SK-N-MC (cell line): ENCODE measurements at places on chromosomes 2 and 18.

- no peak for DNase-seq
These were observed 100.0 kb upstream of the CDCA7 start for GRCh38 chr2:173254659-173255058.

DNA sequence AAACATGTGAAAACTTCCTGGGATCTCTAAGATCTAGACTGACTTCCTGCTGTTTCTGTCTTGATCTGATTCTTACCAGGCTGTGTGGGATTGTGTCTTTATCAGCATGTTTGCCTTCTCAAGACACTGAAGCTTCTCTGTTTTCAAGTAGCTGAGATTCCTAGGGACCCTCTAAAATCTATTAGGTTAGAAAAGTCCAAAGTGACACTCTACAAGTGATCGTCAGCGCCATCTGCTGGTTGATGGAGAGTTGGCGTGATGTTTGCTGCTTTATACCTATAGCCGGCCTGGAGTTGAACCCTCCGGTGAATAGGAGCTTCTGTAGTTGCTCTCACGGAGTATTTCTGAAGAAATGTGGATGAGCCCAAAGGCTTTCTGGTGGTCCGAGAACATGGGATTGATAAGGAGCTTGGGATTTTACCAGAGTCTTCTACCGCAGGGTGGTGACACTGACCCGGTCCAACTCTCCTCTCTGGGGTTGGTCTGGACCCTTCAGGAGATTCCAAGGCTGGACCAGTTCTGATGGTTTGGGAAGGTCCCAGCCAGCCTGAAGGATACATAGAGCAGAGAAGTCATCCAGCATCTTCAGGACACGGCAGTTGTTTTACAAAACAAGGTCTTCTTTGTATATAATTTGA is 96.0 kb upstream of the TTC39C start:
- DNase-seq, result peak; percentile 34

GRCh38 chr2:66528974-66529724 is 94.2 kb downstream of the MEIS1 start:
- DNase-seq, result no peak

DNA sequence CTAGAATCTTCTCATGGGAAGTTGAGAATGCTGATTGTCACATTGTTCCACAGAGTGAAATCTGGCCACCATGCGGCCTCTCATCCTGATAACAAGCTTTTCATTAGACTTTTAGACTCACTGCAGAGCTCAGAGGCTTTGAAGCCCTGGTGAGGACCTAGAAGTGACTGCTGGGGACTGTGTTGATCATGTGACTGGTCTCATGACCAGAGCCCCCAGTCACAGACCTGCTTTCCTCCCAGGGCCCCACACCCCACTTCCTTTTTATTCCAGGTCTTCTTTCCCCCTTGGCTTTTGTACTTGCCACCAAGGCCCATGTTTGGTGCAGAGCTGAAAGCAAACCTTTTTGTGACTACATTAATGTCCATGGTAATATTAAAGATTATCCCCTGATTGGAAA is 45.2 kb downstream of the PRKCE start:
- DNase-seq, result no peak

DNA sequence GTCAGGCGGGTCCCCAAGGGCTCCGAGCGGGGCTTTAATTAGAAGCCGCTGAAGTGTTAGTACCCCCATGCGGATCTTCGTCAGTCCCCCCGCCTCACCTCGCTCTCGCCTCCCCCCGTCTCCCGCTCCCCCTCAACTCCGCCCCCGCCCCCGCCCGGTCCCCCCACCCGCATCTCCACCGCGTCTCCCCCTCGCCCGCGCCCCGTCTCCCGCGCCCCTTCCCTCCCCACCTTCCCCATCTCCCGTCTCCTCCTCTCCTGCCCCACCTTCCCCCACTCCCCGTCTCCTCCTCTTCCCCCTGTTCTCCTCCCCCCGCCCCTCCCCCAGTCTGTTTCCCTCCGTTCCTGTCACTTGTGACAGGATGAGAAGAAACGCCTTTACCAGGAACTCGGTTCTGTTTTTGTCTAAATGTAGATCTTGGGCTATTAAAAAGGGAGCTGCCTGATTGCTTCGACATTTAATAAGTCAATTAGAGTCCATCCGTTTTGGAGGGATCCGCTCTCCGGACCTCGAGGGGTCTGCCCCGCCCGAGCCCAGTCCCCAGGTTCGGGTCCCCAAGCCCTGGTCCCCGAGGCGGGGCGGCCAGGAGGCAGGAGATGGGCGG is 969 bp upstream of the ALKAL2 start:
- DNase-seq, result no peak

- DNase-seq, result no peak
These were observed 999.9 kb downstream of the TSN start for GRCh38 chr2:122755281-122755780.

GRCh38 chr2:176187200-176187898 is 1.1 kb upstream of the HOXD1 start:
- DNase-seq, result no peak

DNA sequence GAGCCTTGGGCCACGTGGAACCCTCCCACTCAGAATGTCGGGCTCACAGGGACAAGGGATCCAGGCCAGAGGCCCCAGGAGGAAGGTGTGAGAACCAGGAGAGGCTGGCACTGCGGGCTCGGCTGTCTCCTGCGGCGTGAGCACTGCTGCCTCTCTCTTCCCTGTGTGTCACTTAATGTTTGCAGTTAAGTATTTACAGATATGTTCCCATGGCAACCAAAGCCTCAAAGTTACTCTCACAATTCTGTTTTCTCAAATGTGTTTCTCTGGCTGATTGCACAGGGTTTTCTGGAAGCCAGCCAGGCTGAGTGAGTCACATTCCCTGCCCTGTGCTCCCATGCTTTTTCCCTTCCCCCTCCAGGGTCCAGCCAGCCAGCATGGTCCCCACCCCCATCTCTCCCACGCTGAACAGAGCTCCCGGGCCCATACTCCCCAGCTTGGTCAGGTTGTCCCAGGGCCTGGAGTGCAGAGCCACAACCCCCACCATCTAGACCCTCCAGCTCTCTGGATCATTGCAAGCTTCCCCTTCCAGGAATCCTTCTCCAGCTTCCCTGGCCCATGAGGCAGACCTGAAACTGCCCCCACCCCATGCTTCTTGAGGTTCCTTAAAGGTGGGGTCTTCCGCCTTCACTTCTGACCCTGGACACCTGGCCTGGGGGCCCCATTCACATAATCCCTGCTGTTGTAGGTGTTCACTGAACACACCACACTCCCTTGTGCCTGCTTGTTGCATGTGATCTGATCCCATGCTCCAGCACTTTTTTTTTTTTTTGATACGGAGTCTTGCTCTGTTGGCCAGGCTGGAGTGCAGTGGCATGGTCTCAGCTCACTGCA is 265.9 kb downstream of the CELF4 start:
- DNase-seq, result peak; percentile 93

- DNase-seq, result peak; percentile 81
These were observed 137.3 kb upstream of the PID1 start for GRCh38 chr2:229408356-229408755.

GRCh38 chr2:102806250-102806837 is 44.5 kb downstream of the TMEM182 start:
- DNase-seq, result peak; percentile 14

- DNase-seq, result no peak
These were observed 94.2 kb downstream of the TPGS2 start for GRCh38 chr18:36734596-36734995.

- DNase-seq, result no peak
These were observed 1071.8 kb upstream of the PIK3C3 start for GRCh38 chr18:40883271-40883670.

GRCh38 chr2:123636232-123636631 is 388.9 kb upstream of the CNTNAP5 start:
- no peak for DNase-seq

DNA sequence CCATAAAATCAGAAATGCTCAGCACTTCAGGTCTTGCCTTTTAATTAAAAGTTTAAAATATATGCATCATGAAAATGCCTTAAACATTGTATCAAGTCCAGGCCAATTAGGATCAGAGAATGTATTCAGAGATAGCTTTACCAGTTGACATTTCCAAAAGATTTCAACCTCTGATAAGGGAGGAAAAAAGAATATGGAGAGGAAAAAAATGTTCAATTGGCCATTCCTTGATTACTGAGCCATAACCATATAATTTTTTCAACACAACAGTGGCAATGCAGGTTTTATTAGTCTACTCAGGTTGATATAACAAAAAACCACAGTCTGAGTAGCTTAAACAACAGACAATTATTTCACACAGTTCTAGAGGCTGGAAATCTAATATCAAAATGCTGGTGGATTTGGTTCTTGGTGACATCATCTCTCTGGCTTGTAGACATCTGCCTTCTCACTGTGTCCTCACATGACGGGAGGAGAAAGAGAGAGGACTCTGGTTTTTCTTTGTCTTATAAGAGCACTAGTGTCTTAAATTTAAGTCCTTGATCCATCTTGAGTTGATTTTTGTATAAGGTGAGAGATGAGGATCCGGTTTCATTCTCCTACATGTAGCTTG is 111.9 kb downstream of the IRS1 start:
- no peak for DNase-seq

GRCh38 chr2:73091696-73092095 is 20.2 kb upstream of the SFXN5 start:
- DNase-seq, result no peak

DNA sequence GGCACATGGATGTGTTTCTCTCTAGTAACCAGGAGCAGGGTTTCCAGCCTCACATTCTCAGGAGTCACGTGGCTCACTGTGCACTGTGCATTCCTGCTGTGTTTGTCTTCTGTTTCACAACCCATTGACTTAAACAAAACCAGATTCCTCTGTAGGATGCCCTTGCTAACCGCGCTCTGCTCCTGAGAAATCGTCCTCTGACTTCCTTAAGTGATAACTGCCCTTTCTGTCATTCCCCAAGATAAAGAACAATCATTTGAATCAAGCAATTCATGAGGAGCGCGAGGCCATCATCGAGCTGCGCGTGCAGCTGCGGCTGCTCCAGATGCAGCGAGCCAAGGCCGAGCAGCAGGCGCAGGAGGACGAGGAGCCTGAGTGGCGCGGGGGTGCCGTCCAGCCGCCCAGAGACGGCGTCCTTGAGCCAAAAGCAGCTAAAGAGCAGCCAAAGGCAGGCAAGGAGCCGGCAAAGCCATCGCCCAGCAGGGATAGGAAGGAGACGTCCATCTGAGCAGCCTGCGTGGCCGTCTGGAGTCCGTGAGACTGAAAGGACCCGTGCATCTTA is 60.2 kb downstream of the RALBP1 start:
- peak; percentile 68 for DNase-seq

GRCh38 chr2:44246436-44246835 is 28.8 kb upstream of the SLC3A1 start:
- no peak for DNase-seq

DNA sequence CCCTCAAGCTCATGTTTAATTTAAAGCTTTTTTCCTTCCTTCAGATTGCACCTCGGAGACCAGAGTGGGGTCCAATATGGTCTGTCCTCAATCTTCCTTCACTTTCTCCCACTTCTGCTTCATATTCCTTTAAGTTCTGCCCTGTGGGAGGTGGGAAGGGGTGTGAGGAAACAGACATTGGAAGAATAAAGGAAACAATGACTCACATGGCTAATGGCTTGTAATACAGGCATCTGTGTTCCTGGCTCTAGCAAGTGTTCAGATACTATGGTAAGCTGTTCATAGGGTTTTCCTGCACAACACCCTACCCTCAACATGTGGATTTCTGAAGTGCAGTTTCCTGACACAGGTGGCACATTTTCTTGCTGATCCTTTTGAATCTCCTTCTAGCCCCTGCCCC is 209.5 kb downstream of the PIK3C3 start:
- DNase-seq, result no peak

DNA sequence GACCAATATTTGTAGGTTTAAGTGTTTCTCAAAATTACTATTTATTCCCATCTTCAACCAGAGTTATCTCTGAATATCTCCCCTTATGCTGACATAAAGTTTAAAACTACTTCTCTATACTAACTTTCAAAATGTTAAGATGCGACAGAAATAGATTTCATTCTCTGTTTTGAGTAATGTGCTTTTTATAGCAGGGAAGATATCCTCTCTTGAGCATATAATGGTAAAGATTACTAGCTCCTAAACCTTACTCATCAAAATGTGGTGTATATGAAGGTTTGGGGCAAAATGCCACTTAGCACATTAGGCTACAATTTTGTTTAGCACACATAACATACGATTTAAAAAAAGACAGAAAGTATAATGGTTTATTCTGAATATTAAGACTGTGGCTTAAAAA is 54.4 kb downstream of the CWC22 start:
- DNase-seq, result no peak

DNA sequence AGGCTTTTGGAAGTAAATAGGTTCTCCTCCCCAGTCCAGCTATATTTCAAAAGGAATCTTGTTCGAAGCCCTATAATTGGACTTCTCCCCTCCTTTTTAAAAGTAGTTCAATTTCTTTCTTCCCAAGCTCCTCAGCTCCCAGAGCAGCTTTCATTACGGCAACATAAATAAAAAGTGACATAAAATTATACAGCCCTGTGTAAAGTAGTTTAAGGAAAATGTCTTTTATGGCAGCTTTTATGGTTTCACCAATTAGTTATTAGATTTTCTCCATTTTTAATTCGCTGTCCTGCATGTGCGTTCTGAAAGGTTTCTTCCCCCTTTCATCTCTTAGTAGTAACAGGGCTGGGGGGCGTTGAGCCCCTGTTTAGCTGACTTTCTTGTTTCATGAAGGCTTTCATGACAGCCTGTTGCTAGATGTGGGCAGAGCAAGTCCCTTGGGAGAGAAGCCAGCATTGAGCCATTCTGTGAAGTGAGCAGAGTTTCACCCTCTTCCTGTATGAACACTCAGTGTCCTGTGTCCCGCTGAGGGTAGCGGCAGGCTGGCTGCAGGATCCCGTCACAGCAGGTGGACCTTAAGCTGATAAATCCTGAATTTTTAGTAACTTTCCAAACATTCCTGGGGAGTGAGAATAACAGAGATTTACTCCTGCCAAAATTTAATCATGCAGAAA is 229.7 kb upstream of the SPRED2 start:
- no peak for DNase-seq

- no peak for DNase-seq
These were observed 409.4 kb downstream of the RIT2 start for GRCh38 chr18:42706029-42706608.

DNA sequence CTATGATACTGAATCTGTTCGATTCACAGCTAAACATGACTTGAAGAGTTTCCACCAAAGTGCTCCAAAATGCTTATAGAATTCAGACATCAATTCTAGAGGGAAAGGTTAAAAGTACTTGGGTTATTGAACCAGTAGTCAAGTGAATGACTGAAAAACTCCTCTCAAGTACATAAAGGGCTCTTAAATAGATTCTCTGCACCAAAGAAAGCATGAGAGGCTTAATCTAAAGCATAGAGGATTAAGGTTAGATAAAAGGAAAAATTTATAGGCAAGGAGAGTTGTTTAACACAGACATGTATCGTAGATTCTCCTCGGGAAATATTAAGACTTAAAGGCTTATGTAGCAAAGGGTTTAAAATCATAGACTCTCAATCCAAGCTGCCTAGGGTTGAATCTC is 701.4 kb downstream of the ERBB4 start:
- no peak for DNase-seq

GRCh38 chr18:6449213-6449612 is 34.5 kb upstream of the L3MBTL4 start:
- DNase-seq, result no peak

DNA sequence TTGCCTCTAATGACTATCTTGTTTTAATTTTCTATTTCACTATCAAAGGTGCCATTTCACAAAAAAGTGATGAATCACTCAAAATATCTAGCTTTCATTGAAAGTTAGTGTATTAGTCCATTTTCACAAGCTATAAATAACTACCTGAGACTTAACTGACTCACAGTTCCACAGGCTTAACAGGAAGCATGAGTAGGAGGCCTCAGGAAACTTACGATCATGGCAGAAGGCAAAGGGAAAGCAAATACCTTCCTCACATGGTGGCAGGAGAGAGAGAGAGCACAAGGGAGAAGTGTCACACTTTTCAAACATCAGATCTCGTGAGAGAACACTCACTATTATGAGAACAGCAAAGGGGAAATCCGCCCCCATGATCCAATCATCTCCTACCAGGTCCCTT is 1220.4 kb upstream of the ZEB2 start:
- DNase-seq, result no peak

GRCh38 chr18:50189160-50189559 is 5.8 kb downstream of the MYO5B start:
- no peak for DNase-seq
